ENCODE measurements at places on chromosomes 13 and 19. TPM values are rescaled to one million over a fixed set of nuclear protein-coding genes. Genes with fewer than 3 reads are reported as not detected.
A peak's percentile ranks its signal among the peaks of the same experiment; 100 is the strongest.

Gene CNN2
- total RNA-seq, result 229 TPM

Gene PRRG2
- total RNA-seq, result 1.3 TPM

Gene VMAC
- total RNA-seq, result 15.9 TPM

DNA sequence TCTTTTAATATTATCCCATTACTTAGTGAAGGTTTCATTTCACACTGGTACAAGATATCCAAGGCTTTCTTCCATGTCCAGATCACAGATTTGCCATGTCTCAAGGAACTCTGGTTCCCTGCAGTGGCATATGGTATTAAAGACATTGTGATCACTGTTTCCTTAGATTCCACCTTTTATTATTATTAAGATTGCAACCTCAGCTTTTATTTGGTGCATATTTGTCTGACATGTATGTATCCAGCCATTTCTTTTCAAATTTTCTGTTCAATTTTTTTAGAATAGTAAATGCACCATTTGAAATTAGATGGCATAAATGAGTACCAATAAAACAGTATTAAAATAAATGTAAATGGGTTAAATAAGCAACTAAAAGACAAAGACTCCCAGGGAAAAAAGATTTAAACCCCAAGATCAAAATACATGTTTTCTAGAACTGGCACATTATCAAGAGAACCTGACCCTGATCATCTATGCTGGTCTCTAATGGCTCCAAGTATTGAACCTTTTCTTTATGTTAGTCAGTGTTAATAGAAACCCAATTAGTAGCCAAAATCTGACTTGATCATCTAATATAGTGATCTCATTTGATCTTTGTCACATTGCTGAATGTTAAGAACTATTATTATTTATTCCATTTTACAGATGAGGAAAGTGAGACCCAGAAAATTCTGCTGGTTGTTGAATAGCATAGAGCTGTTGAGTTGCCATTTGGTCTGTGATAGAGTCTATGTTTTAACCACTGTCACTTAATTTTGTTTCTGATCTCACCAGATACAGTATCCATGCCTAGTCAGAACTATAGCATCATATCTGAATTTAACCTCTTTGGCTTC lies at the start of gene OR10H4:
Gene OR10H4, plus strand, starts transcription at position 786 of the 836 bp plus-strand sequence. Its CDS starts 0 bp downstream, at position 786.
- no peak for DNase-seq

GRCh38 chr19:6772028-6772865 lies at the start of gene VAV1:
Gene VAV1 (plus strand): TSS chr19:6772708. CDS start chr19:6772808, 100 bp downstream.
- peak; percentile 97 for DNase-seq

DNA sequence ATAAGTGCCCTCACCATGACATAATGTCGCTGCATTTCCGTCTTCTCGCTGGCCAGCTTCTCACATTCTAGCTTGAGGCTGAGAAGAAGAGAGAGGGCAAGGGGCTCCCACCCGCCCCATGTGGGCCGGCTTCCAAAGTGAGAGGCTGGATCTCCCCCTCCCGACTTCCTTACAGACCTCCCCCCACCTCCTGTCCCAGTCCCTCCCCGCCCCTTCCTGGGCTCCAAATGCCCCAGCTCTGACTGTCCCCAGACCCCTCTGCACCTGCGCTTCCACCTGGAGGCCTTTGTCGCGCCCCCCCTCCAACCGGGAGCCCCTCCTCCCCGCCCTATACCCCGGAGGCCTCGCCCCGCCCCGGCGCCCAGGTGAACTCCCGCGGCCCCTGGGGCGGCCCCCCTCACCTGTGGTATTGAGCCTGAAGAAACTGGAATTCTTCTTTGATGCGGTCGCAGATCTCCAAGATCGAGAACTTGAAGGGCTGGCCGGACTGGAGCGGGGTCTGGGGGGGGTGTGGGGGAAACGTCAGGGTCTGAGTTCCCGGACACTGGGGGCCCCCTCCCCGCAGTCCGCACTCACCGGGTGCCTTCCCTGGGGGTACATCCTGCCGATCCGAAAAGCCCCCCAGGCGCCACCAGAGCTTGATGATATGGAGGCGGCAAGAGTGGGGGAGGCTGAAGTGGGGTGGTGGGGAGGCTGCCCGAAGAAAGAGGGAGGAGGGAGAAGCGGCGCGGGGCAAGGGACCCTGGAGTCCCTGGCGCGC lies 595 bp downstream of the TLE2 start:
- no peak for DNase-seq

- DNase-seq, result no peak
These were observed 106.2 kb upstream of the KLF5 start for GRCh38 chr13:72952529-72953141.

DNA sequence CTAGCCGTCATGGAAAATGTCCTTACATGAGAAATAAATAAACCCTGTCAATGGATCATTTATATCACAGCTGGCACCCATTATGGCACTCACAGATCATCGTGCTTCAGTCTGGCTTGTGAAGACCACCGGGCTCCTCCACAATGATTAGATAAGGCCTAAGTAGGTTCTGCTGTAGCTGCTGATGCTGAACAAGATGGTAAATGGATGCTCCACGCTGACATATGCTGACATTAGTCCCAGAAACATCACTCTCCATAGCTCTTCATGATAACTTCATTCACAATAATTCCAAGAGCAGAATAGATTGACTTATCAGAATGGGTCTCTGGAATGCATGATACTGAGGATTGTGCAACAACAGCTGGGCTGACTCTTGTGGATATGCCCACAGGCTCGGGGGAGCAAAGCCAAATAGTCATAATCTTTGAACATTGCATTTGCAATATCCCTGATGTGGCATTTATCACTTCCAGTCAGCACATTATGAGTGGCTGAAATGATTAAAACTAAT lies 63.8 kb upstream of the RXFP2 start:
- no peak for DNase-seq

GRCh38 chr13:50400035-50400726 lies 384.9 kb downstream of the KCNRG start:
- DNase-seq, result no peak

DNA sequence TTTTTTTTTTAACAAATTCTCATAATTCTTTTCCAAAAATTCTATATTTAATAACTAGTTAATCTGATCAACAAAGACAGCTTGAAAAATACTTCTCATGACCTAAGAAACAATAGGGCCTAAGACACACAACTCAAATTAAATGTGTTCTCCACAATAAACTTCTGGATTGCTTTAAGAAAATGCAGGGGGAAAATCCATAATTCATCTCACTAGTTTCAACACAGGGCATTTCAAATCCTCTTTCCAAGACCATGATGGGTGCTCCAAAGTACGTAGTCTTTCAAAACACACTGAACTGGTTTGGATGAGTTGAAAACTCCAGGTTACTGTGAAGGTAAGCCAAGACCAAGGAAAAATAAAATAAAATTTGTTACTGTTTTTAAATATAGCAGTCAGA lies 62.6 kb downstream of the DCLK1 start:
- no peak for DNase-seq

- no peak for DNase-seq
These were observed 1.3 kb downstream of the NCLN start for GRCh38 chr19:3186891-3187661.

- DNase-seq, result peak; percentile 94
These were observed 636 bp upstream of the FOXO1 start for GRCh38 chr13:40666933-40667621.

DNA sequence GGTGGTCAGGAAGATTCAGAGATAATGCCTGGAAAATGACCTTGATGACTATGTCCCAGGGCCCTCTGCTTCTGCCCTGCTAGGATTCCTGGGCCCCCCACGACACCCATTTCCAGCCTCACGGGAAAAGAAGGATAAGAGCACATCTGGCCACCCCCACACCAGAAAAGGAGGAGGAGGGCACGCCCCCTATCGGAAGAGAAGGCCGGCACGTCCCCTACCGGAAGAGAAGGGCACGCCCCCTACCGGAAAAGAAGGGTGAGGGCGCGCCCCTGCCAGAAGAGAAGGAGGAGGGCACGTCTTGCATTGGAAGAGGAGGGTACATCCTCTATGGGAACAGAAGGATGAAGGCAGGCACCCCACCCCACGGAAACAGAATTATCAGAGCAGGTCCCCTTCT lies 84.3 kb downstream of the IER2 start:
- peak; percentile 89 for DNase-seq

All from spleen (tissue), 13 donors.